NCI-H187 (cell line): ENCODE measurements at places on chromosomes 7 and 10.

DNA sequence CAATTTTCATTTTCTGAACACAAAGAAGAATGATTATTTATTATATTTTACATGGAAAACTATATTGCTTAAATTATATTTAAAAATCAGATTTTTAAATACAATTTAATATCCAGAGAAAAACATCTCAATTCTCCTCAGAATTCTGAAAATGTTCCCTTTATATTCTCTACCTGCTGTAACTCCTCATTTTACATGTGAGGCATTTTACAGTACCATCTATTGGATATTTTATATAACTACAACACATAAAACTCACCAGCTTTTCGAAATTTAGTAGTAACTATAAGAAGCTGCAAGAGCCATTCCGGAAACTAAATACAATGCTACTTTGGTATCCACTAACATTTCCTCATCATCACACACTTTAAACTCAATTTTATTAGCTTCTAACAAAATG, 264.6 kb downstream of the DGKB start:
- DNase-seq: no peak

- no peak for DNase-seq
Observed at GRCh38 chr7:151671514-151671913, 151.8 kb upstream of the RHEB start.

- no peak for DNase-seq
Observed at GRCh38 chr10:35339942-35340341, 3.6 kb downstream of the CCNY start.

GRCh38 chr7:155251831-155252230, 45.8 kb upstream of the INSIG1 start:
- DNase-seq: no peak

- DNase-seq: no peak
Observed at GRCh38 chr7:103888603-103889153, 100.8 kb downstream of the RELN start.

DNA sequence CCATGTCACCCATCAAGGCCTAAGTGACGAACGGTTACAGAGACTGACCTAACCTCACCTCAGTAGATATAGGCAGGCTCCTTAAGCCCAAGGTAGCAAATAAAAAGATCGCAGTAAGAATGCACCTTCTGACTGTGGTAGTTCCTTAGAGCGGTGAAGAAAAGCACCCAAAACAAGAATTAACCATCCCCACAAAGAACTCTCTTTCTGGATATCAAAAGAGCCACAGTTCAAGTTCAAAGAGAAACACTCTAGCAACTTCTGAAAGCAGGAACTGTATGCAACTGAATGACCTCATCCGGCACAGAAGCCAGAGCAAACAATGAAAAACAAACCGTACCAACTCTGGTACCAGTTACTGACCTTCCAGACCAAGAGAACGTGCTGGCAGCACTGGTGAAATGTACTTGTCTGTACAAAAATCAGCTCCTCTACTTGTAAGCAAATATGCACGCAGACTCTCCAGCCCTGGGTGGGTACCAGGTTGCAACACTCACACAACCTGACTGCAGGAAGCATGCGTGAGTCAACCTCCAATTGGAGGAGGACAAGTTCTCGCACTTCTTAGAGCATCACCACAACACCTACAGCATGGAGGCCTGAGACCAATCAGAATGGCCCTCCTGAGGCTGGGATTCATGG, 202.7 kb downstream of the FAM107B start:
- DNase-seq: no peak

DNA sequence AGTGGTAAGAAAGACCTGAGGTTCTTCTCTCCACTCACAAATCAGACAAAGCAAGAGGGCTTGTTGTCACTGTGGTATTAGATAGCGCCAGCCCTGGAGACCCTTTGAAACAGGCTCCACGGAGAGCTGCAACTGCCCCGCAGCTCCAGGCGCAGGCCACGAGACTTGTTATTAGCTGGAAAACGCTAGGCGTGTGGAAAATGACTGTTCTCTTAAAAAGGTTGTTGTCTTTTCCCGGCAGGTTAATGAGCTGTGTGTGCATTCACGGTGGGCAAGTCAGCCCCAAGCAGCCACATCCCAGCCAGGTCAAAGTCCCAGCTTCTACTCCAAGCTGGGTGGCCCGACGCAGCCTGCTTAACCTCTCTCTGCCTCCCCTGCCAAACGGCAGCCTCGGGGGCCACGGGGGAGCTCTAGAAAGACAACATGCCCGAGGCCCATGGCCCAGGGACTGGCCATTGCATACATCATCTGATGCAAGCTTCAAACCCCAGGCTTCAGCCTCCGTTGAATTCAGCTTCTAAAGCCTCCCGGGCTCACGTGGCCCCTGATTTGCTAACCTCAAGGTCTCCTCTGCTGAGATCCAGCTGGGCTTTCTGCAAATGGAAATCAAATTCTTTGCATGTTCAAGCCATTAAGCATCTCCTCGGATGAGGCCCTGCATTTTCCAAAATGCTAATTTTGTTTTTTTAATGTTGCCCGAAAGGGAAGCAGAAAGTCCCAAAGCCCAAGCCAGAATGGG, 61.3 kb upstream of the DNAAF5 start:
- no peak for DNase-seq

DNA sequence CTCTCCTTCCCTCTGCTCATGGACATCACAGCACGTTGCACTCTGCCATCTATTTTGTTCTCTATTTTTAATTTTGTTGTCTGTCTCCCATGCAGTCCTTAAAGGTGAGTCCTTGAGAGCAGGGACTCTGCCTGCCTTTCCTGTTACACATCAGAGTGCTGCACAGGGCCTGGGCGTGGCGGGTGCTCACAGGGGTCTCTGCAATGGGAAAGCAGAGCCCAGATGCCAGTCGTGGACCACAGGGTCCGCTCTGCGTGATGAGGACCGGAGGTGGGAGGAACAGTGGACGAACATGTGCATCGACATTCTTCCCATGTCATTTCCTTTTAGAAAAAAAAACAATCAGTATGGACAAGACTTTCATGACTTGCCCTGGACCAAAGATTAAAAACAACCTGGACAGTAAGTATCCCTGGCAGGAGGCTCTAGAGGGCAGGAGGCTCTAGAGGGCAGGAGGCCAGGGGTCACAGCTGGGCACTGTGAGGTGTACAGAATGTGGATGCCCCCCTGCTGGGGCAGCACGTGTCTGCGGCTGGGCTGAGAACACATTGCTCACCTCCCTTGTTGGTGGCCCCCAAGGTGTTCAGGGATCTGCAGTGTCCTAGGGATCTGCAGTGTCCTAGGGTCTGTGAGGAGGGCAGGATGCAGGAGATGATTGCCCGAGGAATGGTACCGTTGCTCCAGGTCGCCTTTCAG, 29.6 kb upstream of the ZNF488 start:
- DNase-seq: no peak

- DNase-seq: no peak
Observed at GRCh38 chr7:70775570-70776156, 356.3 kb upstream of the GALNT17 start.

DNA sequence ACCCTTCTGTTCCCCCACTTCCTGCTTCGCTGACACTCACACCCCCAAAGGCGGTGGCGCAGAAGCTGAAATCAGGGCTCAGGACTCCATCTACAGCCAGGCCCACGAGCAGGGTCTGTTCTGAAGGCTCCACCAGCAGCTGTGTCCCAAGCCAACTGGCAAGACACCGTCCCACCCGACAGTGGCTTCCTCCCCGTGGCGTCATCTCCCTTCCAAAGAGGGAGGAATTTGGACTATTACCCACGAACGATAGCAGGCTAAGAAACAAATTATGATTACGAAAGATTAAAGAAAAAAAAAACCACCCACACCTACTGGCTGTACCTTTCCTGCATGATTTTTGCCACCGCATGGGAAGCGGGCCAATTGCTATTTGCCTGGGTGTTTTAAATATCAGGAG, 54.3 kb downstream of the RBM17 start:
- DNase-seq: no peak

DNA sequence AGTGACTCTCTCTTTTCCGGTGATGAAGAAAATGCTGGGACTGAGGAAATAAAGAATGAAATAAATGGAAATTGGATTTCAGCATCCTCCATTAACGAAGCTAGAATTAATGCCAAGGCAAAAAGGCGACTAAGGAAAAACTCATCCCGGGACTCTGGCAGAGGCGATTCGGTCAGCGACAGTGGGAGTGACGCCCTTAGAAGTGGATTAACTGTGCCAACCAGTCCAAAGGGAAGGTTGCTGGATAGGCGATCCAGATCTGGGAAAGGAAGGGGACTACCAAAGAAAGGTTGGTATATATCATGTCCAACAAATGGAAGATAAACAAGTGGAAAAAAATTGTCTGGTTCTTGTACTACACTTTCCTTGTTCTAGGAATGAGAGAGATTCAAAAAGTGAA, 9.5 kb downstream of the PDCD4 start:
- no peak for DNase-seq

DNA sequence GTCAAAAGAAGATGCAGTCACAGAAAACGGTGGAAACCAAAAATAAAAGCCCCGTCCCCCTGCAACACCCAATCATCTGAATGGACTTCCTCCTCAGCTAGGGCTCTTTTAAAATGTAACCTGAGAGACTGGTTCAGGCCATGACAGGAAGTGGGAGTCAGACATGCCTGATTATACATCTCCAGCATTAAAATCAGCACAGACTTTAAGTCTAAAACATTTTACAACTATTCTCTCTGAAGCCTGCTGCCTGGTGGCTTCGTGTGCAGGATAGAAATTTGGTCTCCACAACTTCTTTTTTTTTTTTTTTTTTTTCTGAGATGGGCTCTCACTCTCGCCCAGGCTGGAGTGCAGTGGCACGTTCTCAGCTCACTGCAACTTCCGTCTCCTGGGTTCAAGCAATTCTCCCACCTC, 30.3 kb downstream of the HACD1 start:
- DNase-seq: no peak

GRCh38 chr7:90119178-90119971, 34.9 kb upstream of the STEAP1 start:
- no peak for DNase-seq

GRCh38 chr7:140605337-140605736, 35.3 kb downstream of the DENND2A start:
- no peak for DNase-seq

DNA sequence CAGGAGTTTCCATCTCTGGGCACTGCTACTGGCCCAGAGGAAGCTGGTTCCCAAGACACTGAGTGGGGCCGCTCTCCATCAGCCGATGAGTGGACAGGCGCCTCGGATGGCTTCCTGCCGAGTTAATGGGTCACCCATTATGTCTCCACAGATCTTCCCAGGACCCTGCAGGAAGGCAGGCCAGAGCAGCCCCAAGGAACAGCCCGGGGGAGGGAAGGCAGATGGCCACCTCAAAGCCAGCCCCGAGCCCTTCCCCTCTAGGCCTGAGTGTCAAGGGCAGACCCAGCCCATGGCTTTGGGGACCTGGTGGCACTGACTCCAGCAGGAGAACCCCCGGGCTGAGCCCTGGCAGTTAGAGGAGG, 3.4 kb upstream of the LFNG start:
- no peak for DNase-seq

DNA sequence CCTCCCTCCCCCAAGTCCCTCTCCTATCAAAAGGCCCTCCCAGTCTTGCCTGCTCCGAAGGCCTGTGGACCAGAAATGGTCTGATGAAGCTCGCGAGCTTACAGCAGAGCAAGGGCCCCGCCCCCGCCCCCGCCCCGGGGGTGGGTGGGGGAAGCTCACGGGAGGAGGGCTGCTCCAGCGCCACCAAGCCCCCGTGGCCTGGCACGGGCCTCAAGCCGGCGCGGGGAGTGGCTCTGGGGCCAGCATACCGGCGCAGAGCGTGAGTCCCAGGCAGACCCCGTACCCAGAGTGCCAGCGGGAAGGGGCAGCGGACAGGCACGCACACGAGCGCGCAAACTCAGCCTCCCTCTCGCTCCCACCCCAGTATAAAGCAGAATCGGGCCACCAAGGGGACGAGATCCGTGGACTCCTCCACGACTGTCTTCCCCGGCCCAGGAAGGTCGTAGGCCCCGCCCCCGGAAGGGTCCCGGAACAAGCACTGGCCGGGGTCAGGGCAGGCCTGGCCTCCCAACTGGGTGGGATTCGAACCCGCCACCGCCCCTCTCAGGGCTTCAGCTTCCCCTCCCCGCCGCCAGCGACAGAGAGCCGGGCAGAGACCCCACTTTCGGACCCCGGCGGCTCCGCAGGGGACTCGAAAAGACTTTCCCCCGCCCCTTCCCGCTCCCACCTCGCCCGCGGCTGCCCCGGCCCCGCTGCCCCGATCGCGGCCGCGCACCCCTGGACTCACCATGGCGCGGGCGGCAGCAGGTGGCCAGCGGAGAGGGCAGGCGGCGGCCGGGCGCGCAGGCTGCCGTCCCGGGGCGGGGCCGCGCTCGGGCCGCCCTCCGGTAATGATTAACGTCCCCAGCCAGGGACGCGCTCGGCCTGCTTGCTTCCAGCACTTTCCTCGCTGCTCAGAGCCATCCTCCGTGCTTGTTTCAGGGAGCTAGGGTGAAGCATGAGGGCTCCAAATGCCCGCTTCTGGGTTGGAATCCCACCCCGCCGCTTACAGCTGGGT, at the start of gene PCBD1:
Gene PCBD1, minus strand, starts transcription at position 762 of the 997 bp plus-strand sequence. Its CDS starts 32 bp downstream, at position 730.
- DNase-seq: peak; percentile 35

GRCh38 chr10:122458693-122459092, 2.7 kb upstream of the HTRA1 start:
- DNase-seq: no peak

DNA sequence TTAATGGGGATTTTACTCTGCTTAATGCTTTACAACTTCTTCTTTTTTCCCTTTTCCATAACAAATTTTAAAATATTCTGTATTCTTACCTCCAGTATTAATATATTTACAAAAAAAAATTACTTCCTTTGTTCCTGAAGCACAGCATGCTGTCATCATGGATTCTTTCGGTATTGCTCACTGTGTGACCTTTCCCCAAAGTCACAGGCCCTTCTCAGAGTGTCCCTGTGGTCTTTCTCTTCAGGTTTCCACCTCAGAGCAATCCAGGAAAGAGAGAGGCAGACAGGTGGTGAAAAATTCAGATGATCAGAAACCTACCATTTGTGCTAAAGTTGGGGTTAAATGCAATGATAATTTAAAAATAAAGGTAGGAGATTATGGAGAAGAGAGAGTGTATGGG, 13.0 kb downstream of the AOAH start:
- DNase-seq: no peak

DNA sequence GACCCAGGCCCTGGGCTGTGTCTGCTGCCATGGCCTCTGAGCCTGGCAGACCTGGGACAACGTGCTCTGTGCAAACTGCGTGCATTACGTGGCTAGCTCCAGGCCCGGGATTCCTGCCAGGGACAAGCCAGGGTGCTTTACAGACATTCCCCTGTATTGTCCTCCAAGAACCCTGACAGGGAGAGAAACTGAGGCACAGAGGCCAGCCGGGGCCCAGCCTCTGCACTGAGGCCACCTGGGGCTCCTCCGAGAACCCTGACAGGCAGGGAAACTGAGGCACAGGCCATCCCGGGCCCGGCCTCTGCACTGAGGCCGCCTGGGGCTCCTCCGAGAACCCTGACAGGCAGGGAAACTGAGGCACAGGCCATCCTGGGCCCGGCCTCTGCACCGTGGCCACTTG, 64.9 kb downstream of the CFAP46 start:
- no peak for DNase-seq

GRCh38 chr10:65032867-65033769, 1511.9 kb downstream of the REEP3 start:
- no peak for DNase-seq

GRCh38 chr7:64998865-64999164, 7.7 kb downstream of the ERV3-1 start:
- no peak for DNase-seq

- no peak for DNase-seq
Observed at GRCh38 chr7:127983804-127984332, 47.4 kb downstream of the LRRC4 start.

- no peak for DNase-seq
Observed at GRCh38 chr10:53140506-53140905, 367.9 kb upstream of the MBL2 start.
